CD4-positive, alpha-beta T cell treated with Interleukin-1 beta for 1 hour (primary cell): ENCODE measurements at places on chromosomes 2 and 18.

DNA sequence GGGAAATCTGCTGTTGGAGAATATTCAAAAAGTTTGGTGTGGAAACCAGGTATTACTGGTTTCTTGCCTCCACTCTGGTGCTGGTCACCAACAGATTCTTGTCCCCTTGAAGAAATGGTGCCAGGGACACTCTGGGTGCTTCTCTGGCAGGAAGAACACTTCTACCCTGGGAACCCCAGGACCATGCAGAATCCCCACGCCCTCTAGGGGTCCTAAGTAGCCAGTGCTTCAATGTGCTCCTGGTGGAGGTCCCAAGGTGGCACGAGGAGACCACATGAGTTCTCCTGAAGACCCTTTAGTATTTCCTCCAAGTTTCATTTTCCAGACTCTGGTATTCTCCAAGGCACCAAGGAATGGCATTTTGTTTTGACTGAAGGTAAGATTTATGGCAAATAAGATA lies 380.6 kb downstream of the TSN start:
- DNase-seq = no peak

GRCh38 chr2:56263876-56264275 lies 80.1 kb downstream of the CCDC85A start:
- DNase-seq = no peak

GRCh38 chr2:32864334-32865111 lies 82.2 kb upstream of the LTBP1 start:
- no peak for DNase-seq

GRCh38 chr2:120352696-120353590 lies 7.0 kb downstream of the INHBB start:
- no peak for DNase-seq

GRCh38 chr2:109202486-109202885 lies 73.5 kb downstream of the SH3RF3 start:
- DNase-seq = no peak

DNA sequence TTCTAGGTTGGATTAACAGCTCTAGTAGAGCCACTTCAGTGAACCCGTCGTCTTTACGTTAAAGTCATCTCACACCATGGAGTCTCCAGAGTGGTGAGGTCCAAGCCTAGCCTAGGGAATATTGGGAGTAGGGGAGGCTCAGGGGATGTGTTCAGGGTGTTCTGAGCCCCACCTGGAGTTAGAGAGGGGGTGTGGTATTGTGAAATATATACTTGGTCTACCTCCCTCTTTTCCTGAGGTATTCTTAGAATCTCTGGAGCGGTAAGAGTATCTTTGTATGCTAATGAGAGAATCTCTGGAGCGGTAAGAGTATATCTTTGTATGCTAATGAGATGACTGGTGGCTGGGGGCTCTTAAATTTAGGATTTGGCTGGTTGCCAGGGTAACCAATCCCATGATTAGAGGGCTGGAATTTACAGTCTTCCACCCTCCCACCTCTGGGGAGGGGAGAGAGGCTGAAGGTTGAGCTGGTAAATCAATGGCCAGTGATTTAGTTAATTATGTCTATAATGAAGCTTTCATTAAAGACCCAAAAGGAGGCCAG lies 69.5 kb downstream of the INPP4A start:
- DNase-seq = no peak

- no peak for DNase-seq
Measured at GRCh38 chr2:56234241-56234640, 50.5 kb downstream of the CCDC85A start.

DNA sequence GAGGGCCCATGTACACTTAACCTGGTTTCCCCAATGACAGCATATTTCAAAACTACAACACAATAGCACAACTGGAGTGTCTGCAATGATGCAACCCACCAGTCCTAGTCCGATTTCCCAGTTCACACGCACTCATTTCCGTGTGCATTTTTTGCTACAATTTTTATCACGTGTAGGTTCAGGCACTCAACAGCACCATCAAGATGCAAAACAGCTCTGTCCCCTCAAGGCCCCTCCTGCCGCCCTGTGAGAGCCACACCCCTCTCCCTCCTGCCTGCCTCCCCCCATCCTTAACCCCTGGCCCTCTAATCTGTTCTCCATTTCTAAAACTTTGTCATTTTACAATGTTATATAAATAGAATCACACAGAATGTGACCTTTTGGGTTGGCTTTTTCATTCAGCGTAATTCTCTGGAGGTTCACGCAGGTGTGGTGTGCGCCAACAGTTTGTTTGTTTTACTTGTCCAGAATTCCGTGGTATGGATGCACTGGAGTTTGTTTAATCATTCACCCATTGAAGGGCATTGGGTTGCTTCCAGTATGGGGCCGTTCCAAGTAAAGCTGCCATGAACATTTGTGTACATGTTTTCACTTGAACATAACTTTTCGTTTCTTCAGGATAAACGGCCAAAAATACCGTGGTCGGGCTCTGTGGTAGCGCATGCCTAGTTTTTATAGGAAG lies 8.4 kb downstream of the KCNIP3 start:
- DNase-seq = no peak

DNA sequence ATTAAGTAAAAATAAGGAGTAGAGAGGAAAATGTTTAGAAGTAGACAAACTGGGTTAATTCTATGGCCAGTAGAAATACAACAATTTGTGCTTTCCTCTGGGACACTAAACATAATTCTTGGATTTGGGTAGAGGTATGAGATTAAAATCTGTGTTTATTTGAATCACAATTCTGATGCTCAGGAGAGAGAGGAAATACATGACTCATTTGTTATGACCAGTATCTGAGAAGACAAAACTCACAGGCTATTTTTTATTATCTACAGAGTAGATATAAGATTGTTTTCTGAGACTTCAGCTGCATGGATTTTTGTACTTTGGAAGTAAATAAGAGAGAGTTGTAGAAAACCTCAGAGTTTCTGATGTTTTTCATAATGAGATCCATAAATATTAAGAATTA lies 315.7 kb upstream of the CWC22 start:
- DNase-seq = no peak

- DNase-seq = peak; percentile 29
Measured at GRCh38 chr2:55033076-55033742, 17.0 kb downstream of the RTN4 start.

DNA sequence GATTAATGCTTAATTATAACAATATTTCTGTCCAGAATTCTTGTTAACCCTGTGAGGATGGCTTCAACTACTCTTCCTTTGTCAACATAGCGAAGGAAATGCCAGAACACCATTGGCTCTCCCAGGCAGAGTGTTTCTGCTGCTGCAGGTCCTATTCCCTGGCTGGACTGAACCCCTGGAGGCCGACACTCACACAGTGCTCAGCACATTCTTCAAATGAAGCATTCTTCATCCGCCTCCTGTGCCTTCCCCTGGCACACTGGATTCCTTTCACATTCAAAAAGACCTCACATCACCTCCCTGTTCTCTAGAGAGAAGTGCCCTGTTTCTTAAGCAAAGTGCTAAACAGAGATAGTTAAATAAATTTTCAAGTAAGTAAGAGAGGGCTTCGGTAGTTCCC lies 187.3 kb upstream of the MSH6 start:
- DNase-seq = no peak

GRCh38 chr18:50726960-50727589 lies 92.7 kb downstream of the MRO start:
- no peak for DNase-seq

DNA sequence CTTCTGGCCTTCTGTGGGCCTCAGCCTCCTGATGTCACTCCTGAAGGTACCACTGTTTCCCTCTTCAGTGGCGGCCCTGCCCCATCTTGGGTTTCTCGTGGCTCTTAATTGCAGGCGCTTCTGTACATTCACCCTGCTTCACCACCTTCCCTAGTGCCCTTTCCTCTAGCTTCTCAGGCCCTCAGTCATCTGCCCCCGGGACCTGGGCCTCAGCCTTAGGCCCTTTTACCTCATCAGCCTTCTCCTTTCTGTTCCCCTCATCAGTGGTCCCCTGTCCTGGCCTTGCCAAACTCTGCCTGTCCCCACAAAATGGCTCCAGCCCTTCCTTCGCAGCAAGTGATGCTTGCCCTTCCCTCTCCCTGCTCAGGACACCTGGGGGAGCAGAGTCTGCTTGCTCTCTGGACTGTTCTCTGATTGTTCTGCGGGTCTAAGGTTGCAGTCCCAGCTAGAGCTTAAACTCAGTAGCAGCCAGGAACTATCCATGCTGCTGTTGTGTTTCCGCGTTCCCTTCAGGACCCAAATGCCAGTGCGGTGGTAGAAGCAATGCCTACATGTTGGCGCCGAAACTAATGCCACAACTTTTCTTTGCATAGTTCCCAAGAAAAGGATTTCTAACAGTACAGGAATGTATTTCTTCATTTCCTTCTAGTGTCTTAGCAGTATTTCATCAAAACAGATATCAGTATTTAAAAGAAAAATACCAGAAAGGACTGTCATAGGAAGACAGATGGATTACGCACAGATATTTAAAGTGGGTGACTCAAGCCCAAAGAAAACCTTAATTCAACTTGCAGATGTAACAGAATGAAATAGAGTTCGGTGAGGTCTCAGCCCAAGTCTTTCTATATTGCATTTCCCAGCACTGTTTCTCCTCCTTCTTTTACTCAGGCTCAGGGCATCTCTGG lies 7.5 kb downstream of the ASB1 start:
- DNase-seq = no peak

DNA sequence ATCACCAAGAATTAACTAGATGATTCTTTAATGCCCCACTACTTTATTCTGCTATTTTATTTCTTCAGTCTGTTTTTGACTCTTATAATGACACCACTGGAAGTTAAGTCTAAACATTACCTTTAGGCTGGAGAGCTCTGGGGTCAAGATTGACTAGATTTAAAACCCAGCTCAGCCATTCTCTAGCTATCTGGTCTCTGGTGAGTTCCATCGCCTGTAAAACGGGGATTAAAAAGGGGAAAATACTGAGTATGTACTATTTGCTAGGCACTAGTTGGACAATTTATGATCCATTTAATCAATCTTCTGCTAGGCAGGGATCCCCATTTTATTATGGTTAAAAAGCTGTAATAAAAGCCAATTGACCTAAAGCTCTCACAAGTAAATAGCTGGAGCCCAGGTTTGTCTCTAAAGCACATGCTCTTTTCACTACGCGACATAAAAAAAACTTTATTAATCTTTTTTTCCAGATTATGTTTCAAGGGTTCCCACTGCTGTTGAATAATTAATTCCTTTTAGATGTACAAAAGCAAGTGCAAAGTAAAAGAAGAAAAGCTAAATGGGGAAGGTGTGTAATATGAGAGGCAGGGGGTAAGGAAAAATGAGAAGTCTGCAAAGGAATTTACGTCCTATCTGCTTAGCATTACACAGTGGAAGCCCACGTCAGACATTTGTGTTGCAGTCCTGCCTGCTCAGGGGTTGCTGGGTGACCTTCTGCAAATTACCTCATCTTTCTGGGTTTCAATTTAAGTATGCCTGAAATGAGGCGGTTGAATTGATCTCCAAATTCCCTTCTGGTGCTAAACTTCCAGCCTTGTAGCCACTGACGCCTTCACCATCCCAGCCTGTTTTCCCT lies 918 bp upstream of the NABP1 start:
- peak; percentile 67 for DNase-seq

GRCh38 chr2:54602736-54603322 lies 120.6 kb upstream of the EML6 start:
- no peak for DNase-seq

- DNase-seq = no peak
Measured at GRCh38 chr2:216563646-216564045, 65.0 kb downstream of the RPL37A start.

DNA sequence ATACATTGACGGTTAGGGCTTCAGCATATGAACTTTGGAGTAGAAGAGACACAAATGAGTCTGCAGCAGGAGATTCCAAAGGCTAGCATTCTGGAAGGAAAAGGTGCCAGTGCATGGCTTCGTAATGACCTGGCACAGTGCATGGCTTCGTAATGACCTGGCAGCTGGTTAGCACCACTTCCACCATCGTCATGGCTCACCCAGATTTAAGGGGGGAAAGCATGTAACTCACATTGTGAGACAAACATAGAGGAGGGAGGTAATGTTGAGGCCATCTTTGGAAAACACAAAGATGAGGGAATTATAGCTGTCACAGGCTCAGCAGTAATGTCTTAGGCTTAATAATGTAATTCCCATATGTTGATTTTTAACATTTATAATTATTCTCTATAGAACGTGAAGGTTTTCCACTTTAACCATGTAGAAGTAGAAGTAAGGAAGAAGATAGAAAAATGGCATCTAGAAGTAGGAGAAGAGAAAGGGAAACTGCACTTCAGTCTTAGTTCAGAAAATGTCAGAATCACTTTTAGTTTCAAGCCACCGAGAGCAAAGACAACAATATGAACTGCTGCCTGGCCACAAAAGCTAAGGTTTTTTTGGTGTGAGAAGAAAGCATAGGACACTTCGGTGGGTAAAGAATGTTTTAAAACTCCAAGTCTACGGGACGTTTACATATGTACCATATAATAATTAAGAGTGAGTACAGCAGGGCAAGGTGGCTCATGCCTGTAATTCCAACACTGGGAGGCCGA lies 6.8 kb upstream of the STK25 start:
- no peak for DNase-seq

DNA sequence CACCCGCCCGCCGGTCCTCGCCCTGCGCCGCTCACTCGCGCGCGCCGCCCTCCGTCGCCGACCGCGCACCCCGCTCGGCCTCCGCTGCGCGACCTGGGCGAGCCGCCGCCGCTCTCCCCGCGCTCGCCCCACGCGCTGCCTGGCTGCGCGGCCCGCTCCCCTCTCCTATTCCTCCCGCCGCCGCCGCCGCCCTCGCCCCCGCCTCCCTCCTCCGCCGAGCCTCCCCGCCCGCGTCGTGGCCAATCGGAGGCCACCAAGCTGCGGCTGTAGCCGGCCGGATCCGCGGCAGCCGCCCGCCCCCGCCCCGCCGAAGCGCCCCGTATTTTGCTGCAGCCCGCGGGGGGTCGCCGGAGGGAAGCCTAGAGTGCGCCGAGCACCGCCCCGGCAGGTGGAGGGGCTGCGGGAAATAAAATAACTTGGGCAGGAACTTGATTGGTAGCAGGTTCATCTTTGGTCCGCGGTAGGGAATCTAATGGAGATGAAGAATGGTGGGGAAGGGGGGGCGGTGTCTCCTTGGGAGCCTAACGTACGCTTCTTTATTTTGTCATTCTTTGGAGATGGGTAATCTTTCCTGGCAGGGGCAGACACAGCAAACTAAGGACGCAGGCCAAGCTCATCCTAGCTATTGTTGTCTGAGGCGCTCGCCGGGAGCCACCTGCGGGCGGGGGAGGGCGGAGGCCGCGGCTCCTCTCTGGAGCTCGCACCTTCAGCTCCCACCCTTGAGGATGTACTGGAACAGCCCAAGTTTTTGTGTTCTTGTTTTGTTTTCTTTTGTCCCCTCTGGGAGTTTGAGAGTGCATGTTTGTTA lies 1.1 kb upstream of the CDH2 start:
- DNase-seq = no peak
